ENCODE measurements at places on chromosomes 4 and X.

GRCh38 chr4:153156721-153157120 lies 47.5 kb upstream of the TRIM2 start:
- no peak for DNase-seq

GRCh38 chr4:45663003-45663402 lies 460.9 kb downstream of the GABRG1 start:
- no peak for DNase-seq

- no peak for DNase-seq
Measured at GRCh38 chrX:57929373-57929772, 19.1 kb upstream of the ZXDA start.

GRCh38 chrX:67726018-67726417 lies 182.2 kb downstream of the AR start:
- DNase-seq: no peak

DNA sequence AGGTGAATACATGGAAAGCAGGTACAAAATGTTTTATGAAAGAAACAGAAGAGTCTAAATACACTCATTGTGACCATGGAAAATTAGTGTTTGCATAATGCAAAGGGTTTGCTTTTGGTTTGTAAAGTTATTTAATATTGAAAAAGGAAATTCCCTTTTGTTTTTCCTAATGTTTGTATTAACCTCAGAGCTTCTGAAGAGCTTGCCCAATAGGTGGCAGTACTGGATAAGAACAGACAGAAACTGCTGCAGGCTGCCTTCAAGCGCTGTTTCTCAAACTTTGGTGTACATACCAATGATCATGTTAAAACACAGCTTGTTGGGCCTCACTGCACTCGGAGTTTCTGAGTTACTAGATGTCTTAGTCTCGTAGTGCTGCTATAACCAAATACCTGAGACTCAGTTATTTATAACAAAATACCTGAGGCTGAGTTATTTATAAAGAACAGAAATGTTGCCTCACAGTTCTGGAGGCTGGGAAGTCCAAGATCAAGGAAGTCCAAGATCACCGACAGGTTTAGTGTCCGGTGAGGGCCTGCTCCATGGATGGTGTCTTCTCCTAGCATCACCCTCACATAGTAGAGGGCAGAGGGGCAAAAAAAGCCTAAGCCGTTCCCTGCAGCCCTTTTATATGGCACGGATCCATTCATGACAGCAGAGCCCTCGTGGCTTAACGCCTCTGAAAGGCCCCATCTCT lies 54.2 kb downstream of the SUPT20HL2 start:
- DNase-seq: peak; percentile 7

- DNase-seq: no peak
Measured at GRCh38 chrX:74195605-74196004, 108.4 kb upstream of the ZCCHC13 start.

DNA sequence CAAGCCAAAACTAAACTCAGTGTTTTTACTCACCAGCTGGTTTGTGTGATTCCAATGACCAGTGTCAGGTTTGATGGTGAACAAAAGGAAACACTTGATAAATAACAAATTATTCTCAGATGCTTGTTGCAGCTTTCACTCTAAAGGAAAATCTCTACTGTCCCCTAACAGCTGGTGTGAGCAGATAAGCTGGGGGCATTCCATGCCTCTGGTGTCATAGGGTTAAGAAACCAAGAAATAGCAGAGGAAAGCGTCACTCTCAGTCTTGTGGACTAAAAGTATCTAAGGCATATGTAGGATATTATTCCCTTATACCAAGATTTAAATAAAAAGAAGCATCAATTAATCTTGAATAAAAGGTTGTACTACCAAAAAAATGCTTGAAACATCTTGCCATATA lies 24.3 kb downstream of the TRPC5 start:
- DNase-seq: no peak

- DNase-seq: no peak
Measured at GRCh38 chrX:154482786-154483185, 3.6 kb downstream of the UBL4A start.

GRCh38 chrX:52983321-52984000 lies 25.1 kb upstream of the FAM156A start:
- DNase-seq: no peak

DNA sequence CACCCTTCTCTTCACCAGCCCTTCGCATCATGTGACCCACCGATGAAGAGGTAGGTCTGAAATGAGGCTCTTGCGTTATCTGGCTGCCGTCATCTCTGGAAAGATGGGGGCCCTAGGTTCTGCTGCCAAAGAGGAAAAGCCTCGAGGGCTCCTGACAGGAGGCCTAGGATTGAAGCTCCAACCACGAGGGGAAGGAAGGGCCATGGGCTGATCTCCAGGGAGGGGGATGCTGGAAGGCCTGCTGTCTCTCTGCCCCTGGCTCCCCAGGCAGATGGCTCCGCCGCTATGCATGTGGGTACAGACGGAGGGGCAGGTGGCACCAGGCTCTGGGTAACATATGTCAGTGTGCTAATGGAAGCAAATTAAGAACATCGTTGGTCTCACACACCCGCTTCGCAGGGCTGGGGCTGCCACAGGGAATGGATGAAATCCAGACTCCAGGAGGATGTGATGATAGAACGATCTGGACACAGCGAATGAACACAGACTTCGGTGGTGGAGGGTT lies 44.9 kb downstream of the AFAP1 start:
- no peak for DNase-seq

DNA sequence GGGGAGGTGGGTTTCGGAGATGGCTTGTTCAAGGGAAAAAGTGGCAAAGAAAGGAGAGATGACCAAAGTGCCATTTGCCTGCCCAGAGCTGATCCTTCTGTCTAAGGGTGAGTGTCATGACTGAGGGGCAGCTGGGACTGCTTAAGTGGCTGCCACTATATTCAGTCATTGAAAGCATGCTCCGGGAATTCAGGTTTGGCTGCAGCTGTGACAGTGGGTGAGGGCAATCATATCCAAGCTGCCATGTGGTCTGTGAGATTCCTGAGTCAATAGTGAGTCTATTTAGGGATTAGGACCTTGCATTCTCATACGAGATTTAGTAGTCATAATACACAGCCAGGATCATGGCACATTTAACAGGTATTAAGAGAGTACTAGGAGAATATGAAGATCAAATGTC lies 138.8 kb upstream of the BANK1 start:
- DNase-seq: no peak

- no peak for DNase-seq
Measured at GRCh38 chr4:21002286-21002685, 302.0 kb downstream of the PACRGL start.

DNA sequence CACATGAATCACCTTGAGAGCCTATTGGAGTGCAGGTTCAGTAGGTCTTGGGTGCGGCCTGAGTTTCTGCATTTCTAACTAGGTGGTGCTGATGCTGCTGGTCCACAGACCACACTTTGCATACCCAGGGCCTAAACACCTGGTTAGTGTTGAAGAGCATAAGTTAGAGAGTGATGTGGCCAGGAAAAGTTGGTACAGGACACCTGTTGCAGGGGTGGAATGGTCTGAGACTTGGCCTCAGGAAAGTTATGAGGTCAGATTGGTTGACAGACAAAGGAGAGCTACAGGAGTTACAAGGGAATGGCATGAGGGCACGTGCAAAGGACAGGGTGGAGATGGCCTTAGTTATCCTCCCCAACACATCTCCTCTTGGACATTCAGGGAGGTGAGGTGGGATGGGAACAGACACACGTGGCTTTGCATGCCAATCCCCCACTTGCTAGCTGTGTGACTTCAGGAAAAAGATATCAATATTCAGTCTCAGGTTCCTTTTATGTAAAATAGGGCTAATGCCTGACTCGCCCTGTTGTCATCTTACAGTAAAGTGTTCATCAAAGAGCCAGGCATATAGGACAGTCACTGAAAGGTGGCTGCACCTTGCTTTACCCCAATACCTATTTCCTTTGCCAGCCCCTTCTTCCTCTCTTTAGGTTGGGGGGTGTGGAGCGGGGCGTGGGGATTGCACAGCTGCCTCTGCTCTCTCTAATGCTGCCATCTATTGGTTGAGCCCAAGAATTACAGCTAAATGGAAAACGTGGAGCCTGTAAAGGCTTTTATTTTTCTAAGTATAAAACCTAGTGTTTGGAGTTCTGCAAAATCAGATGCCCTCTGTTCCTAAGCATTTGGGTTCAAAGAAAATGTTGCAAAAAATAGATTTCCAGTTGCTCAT lies 47.5 kb downstream of the ATG4A start:
- peak; percentile 13 for DNase-seq

DNA sequence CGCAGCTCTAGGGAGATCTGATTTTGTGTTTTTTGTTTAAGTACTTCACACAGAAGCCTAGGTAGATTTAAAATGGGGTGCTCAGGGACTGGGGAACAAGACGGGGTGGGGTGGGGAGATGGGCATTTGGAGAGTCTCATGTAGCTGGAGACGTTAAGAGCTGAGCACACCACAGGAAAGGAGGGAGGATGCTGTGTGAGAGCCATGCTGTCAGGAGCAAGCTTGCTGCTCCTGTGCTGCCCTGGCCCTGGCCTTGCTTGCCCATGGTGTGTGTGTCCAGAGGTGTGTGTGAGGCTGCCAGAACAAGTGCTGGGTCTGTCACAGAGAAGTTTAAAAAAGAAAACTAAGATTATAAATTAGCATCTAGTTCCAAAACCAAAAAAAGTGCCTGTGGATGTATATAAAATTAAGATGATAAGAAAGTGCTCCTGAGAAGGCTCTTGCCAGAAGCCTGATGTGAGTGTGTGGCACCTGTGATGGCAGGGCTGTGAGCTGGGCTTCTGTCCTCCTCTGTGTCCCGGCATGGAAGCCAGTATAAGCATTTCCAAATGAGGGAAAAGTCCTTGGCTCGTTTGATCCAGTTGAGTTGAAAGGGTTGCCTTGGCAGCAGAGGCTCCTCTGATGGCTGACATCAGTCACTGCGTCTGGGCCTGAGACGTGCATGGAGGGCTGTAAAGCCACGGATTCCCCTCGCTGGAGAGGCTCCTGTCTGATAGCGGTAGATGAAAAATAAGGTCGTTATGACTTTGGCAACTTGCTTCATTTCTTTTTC lies 63.5 kb downstream of the NELFA start:
- DNase-seq: no peak

- no peak for DNase-seq
Measured at GRCh38 chr4:151316645-151317044, 8.8 kb downstream of the SH3D19 start.

DNA sequence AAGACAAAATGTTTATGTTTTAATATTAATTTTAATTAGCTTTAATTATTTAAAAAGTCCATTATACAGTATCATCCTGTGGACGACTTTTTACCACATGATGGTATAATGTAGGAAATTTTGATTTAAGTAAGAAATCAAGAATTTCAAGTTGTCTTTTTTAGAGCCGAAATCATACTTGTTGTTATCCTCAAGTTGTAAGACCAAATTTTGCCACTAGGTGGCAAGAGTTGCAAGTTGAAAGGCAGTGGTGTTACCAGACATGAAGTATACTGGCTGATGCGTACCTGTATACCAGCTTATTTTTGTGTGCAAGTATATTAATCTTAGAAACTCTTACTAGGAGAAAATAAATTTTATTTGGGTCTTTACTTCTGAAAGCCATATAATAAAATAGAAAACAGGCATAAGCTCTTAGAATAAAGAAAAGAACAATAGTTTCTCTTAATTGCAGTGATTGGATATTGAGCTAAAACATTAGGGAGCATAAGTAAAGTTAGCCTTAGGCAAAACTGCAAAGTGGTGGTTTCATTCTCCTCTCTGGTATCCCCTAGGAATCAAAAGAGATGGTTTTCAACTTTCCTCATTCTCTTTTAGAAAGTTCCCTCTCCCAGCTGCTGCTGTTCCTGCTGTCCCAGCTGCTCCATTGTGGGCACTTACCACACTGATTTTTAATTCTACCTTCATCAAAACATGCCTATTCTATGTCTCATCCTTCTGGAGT lies 118.0 kb upstream of the WDFY3 start:
- peak; percentile 3 for DNase-seq

- no peak for DNase-seq
Measured at GRCh38 chrX:19753368-19753767, 134.0 kb downstream of the SH3KBP1 start.

DNA sequence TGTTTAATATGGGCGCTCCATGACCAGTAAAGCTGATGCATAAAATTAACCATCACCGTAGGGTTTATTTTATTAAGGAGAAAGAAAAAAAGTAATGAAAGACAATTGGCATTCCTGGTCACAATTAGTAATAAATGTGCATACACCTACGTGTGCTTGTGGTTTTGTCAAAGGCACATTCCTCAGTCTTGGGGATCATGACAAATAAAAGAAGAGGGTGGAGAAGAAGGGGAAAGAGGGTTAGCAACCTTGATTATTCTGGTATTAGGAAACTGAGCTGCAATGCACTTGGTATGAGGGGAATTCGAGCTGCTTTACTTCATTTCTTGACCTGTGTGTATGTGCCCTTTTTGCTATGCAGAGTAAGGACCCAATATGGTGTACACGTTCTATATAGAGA lies 1798.3 kb upstream of the PCDH7 start:
- DNase-seq: no peak

- no peak for DNase-seq
Measured at GRCh38 chrX:37986893-37987292, 19.5 kb upstream of the SYTL5 start.

GRCh38 chrX:4682636-4683035 lies 969.2 kb upstream of the PRKX start:
- DNase-seq: no peak

DNA sequence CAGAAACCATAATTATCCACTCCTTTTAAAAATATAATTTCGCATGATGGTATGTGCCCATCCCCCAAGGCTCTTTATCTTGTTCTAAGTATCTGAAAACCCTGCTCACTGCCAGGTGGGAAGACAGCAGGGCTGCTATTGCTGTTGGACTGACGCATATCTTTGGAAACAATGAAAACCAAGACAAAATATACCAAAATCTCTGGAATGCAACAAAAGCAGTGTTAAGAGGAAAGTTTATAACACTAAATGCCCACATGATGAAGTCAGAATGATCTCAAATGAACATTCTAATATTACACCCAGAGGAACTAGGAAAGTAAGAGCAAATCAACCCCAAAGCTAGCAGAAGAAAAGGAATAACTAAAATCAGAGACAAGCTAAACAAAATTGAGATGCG lies 162.0 kb downstream of the FAM47B start:
- DNase-seq: no peak

- DNase-seq: no peak
Measured at GRCh38 chr4:48801016-48801715, 21.1 kb upstream of the FRYL start.

- DNase-seq: no peak
Measured at GRCh38 chr4:787561-787981, 38.4 kb downstream of the CPLX1 start.

Measured in CD4-positive, alpha-beta T cell treated with Interferon alpha-2 for 1 hour (primary cell).